ENCODE measurements at places on chromosomes 4 and X.

DNA sequence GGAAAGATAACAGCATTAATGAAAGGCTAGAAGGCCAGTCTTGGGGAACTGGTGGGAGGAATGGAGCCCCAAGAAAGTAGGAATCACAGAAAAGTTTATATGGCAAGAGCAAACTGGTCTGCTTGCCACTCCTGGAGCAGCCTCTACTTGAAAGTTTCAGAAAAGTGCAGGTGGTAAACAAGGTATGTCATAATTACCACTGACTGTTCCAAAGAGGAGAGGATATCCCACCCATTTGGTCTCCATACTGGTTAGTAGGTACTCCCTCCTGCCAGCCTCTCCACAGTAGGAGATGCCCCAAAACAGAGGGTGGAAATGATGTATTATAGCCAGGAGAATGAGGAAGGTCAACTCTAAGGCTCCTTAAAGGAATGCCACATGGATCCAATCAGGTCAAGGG, 145.1 kb downstream of the INPP4B start:
- DNase-seq = no peak

DNA sequence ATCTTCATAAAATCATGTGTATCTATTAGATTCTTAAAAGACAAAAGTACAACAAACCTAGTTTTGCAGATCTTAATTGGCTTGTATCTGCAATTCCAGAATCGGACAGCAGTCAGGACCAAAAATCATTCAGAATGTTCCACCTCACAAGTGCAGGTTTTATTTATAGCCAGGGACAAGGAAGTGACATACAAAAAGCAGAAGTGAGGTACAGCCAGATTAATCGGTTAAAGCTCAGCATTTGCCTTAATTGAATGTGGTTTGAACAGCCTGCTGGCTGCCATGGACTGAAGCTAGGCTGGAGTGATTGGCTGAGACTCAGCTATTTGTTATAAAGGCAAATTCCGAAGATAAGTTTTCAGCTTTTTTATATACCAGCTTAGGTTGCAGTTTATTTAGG, 932.6 kb downstream of the C4orf33 start:
- no peak for DNase-seq

DNA sequence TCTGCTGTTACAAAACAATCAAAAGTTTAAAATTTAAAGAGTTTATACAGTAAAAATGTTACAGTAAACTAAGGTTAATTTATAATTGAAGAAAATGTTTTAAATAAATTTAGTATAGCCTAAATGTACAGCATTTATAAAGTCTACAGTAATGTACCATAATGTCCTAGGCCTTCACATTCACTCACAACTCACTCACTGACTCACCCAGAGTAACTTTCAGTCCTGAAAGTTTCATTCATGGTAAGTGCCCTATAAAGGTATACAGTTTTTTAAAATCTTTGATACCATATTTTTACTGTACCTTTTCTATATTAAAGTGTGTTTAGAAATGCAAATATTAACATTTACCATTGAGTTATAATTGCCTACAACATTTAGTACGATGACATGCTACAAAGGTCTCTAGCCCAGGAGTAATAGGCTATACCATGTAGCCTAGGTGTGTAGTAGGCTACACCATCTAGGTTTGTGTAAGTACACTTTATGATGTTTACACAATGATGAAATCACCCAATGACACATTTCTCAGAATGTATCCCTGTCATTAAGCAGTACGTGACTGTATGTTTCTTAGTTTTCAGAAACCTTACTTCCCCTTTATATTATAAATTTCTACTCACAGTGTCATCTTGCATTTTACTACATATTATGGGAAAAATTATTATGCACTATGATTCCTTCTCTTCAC, 320.8 kb downstream of the ADAM29 start:
- no peak for DNase-seq

GRCh38 chr4:10130178-10130888, 13.7 kb upstream of the WDR1 start:
- no peak for DNase-seq

GRCh38 chrX:10631416-10632145, 11.2 kb upstream of the MID1 start:
- no peak for DNase-seq

DNA sequence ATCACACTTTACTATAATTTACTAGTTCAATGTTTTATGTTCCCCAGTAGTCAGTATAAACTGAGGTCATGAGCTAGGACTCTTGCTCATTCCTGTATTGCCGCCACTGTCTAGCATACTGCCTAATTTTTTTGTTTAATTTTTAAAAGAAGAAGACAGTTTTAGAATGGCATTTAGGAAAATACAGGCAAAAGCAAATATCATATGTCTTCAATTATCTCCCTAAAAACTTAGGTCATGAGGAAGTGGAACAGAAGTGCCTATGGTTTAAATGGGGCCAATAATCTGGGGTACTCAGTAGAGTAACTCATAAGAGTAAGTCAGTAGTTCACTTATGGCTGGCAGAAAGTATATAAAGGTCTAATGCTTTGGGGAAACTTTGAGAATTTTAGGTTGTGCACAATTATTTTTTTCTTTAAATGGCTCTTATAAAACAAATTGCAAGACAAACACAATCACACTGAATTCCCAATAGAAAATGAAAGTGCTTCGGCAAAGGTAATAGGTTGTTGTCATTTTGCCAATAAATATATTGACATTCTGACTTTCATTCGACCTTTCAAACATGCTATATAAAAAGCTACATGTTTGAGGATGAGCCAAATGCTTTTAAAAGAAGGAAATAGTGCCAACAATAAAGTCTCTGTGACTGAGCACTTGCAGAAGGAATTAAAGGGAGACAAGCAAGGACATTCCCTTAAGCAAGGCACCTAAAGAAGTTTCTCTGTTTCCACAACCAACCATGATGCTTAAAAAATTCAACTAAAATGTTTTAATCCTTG, 390.1 kb downstream of the PDGFC start:
- DNase-seq = no peak

DNA sequence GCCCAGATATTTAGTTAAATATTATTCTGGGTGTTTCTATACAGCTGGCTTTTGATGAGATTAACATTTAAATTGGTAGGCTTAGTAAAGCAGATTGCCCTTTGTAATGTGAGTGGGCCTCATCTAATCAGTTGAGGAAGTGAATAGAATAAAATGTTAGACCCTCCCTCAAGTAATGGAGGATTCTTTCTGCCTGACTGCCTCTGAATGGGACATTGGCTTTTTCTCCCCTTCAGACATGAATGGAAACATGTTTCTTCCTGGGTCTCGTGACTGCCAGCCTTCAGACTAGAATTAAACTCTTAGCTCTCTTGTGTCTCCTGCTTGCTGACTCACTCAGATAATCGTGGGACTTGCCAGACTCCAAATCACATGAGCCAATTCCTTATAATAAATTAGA, 266.7 kb downstream of the INPP4B start:
- no peak for DNase-seq

DNA sequence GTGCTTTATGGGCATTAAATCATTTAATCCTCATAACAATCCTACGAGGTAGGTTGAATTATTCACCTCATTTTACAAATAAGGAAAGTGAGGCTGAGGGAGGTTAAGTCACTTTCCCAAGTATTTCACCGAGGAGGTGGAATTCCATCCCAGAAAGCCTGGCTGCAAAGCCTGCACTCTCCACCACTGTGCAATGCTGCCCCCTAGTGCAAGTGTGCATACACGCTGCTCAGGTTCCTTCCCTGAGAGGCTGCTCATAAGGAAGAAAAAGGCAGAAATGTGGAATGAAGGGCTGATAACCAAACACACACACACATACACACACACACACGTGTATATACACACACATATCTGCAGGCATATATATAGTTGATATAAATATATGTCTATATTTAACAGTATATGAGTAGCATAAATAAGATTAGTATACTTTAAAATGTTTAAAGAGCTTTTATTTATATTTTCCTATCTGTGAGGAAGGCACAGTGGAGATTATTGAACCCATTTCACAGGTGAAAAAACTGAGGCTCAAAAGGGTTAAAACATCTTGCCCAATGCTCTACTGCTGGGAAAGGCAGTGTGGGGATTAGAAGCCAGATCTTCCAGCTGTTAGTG, 714.5 kb upstream of the TENM3 start:
- DNase-seq = no peak

GRCh38 chr4:104494185-104494584, 509 bp downstream of the CXXC4 start:
- no peak for DNase-seq

DNA sequence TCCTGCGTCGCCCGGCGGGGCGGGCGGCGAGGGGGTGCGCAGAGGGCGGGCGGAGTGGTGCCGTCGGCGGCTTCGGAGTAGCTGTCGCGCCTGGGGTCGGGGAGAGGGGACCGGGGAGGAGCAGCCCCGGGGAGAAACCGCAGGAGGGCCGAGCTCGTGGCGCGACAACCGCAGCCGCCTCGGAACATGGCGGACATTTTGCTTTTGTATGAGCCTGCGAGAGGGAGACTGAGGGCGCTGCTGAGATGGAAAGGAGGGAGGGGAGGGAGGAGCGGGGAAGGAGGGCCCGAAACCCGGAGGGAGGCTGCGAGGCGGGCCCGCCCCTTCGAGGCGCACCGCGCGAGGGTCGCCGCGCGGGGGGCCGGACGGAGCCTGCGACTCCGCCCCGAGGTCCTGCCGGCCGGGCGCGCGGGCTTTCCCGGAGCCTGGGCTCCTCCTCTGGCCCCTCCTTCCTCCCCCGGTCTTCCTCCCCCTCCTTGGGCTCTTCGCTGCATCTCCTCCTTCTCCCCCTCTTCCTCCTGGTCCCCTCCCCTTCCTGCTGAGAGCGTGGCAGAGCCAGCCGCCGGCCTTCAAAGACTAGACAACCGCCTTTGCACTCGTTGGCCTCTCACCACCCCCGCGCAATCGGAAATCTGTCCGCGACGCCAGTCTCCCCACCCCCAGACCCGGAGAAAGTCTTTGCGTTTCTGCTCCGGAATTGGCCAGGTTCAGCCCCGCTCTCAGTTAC, 1.1 kb downstream of the INTS6L start:
- peak; percentile 75 for DNase-seq

GRCh38 chr4:121764702-121765367, at the start of gene SMIM43:
TSS of gene SMIM43 (minus strand) at chr4:121765164. CDS start at chr4:121765105, 59 bp downstream.
- DNase-seq = no peak

DNA sequence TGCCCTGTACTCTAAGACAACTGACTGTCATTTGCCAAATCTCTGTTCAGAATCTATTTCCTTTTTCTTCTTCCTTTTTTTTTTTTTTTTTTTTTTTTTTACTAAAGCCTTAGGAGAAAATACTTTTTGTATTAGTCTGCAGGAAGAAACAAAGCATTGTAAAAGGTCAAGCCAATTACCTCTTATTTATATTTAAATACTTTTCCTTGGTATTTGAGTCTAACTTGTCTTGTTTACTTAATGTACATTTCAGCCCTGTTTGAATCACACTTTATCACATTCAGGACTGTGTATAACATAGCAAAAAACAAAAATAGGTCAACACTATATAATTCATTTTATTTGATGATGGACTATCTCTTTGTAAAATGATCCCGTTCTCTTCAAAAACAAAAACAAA, 262.2 kb downstream of the RPA4 start:
- no peak for DNase-seq

DNA sequence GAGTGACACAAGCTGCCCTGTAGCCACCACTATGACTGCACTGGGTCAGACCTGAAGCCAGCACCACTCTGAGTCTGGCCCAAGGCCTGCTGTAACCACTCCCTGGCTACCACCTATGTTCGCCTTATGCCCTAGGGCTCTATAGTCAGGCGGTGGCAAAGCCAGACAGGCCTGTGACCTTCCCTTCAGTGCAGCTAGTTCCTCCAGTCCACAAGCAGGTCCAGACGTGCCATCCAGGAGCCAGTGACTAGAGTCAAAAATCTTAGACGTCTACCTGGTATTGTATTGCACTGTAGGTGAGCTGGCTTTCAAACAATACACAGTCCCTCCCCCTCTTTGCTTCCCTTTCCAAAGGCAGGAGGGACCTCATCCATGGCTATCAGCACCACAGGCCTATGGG, 54.0 kb upstream of the RNF128 start:
- no peak for DNase-seq

DNA sequence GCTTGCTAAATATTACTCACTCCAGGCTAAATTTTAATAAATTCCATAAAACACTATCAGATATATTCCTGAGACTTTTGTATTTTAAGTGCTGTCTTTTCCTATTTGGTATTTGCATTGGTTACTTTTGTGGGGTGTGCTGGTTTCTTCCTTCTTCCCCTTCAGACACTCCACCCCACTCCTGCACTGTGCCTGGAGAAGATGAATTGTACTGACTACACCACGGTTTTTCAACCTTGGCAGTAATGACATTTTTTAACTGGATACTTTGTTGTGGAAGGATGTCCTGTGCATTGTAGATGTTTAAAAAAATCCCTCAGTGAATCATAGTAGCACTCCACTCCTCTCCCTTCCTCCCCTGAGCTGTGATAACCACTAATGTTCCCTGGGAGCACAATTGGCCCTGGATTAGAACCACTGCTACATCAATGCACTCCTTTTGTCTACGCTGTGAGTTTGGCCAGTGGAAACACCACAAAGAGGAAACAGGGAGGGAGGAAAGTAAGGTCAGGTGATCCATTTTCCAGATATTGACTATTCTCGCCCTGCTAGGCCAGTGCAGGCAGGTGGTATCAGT, 36.3 kb downstream of the SNCA start:
- no peak for DNase-seq

- no peak for DNase-seq
Observed at GRCh38 chr4:94665500-94666404, 92.0 kb upstream of the BMPR1B start.

DNA sequence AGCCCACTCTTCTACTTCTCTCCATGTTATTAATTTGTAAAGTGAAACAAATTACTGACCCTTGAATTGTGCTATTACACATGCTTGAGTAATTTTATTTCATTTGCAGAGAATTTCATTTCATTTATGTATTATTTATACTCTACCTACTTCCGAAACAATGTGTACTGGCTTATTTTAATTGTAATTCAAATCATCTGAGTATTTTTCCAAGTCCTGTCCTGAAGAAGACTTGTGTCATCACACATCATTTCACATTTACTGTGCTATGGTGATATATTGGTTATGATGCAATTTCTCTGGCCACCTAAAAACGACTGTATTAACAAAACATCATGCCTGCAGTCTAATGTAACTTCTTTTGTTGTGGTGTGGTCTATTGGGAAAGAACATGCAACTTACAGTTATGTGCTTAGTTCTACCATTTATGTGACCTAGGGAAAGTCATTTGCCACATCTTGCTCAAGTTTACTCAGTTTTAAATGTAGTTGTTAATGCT, 384.5 kb downstream of the RPA4 start:
- DNase-seq = no peak

GRCh38 chr4:159177265-159178150, 74.6 kb downstream of the RAPGEF2 start:
- DNase-seq = no peak

- no peak for DNase-seq
Observed at GRCh38 chr4:190019023-190019858, 7.8 kb downstream of the FRG2 start.

GRCh38 chrX:47182106-47182700, 11.4 kb upstream of the UBA1 start:
- DNase-seq = no peak

DNA sequence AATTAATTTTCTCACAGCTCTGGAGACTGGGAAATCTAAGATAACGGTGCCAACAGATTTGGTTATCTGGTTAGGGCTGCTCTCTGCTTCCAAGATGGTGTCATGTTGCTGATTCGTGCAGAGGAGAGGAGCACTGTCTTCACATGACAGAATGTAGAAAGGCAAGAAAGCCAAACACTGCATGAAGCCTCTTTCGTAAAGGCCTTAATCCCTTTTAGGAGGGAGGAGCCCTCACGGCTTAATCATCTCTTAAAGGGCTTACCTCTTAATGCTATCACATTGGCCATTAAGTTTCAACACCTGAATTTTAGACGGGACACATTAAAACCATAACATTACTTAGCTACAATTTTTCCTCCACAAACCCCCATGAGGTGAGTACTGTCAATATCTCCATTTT, 174.1 kb downstream of the COX18 start:
- DNase-seq = no peak
